ENCODE measurements at places on chromosomes 1 and 21. TPM values are rescaled to one million over a fixed set of nuclear protein-coding genes. Genes with fewer than 3 reads are reported as not detected.

Gene KIF26B
- 2.1 TPM for total RNA-seq

Gene USP21
- 17.3 TPM for total RNA-seq

Gene CAPN8
- total RNA-seq: 57.9 TPM

DNA sequence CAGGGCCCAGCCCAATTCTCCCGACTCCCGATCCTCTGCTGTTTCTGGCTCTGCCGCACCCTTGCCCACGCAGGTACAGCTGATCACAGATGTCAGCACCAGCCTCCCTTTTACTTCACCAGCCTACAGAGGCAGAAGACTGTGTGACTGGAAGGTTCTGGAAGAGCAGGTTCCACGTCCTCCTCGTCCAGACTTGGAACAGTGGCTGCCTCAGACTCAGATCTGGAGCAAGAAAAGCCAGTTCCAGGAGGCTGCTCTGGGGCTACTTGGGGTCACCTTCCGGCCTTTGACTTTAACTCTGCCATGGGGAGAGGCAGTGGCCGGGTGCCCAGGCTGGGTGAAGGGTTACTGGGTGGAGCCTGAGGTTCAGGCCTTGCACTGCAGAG lies 16.1 kb upstream of the KLHDC7A start:
- no peaks in the 10 kb centered on the region for H3K27me3 ChIP-seq
- no peak overlapping the region for H3K27ac ChIP-seq
- H3K4me3 ChIP-seq: no peak overlapping the region

- no peaks in the 10 kb centered on the region for H3K36me3 ChIP-seq
- no peaks in the 10 kb centered on the region for H3K4me1 ChIP-seq
- no peak overlapping the region for H3K27ac ChIP-seq
- no peak for DNase-seq
Measured at GRCh38 chr21:36491209-36491910, 11.4 kb upstream of the CLDN14 start.

DNA sequence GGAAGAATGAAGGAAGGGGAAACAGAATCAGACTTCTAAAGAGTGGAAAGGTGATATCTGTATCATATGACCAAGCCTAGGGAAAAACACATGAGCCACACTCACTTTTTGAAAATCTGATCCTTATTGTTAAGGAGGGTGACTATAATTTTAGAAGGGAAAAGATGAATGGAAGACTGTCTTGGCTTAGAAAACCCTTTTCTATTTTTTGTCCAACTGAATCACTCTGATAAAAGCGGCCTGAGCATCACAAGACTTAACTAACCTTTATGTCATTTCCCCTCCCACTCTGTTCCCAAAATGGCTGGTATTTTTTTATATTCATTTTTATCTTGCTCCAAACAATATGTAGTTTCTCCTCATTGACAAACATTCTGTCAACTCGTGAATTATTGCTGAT lies 169.8 kb downstream of the C1orf21 start:
- no peak for DNase-seq
- H3K27ac ChIP-seq: no peak overlapping the region
- no peak overlapping the region for H3K4me3 ChIP-seq
- H3K4me1 ChIP-seq: no peaks in the 10 kb centered on the region

DNA sequence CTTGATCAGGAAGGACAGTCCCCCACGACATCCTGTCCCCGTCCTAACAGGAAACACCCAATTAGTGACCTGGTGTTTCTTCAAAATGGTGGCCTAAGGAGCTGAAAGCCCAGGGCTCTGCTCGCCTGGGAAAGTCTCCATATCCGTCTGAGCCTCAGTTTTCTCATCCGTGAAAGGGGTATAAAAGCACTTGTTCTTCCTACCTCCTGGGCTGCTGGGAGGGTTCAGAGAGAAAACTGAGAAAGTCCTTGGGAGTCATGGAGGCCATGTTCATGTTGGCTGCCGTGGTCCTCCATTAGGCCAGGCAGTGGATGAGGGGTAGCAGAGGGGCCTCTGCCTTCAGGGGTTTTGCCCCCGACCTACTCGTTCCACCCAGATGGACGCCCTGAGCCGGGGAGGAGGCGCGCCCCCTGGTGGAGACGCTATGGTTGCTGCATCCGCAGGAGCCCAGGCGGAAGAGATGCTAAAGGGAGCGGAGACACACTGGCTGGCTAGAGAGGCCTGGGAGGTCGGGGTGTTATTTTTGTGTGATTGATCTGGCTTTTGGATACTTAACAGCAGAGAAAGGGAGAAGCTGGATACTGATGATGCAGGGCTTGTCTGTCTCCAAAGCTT lies 113.5 kb downstream of the PRDM2 start:
- H3K27ac ChIP-seq: no peak overlapping the region
- peaks cover 4% of the 10 kb centered on the region for H3K36me3 ChIP-seq
- H3K27me3 ChIP-seq: no peaks in the 10 kb centered on the region
- no peaks in the 10 kb centered on the region for H3K4me1 ChIP-seq
- H3K4me3 ChIP-seq: no peak overlapping the region
- no peak for DNase-seq
